GF-D8 (cell line): ENCODE measurements at places on chromosomes 3 and 15.
A peak's percentile ranks its signal among the peaks of the same experiment; 100 is the strongest.

- peak; percentile 36 for DNase-seq
These were observed 259.1 kb downstream of the PTPRG start for GRCh38 chr3:61820306-61820992.

GRCh38 chr3:28151207-28151550 lies 90.2 kb upstream of the CMC1 start:
- no peak for DNase-seq

DNA sequence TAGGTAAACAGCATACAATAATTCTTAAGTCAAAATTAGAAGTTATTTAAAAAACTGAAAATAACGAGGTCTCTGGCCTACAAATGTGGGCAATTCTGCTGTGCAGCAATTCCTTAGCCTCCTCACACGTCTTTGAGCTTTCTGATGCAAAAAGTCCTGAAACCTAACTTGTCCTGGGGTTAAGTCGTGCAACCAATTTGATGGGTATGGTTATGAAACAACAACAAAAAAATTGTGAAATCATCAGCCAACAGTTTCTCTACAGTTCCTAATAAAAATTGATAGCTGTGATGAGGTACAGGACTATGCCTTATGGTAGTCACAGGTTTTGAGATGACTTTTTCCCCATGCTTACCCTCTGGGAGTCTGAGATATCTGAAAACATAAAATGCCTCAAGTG lies 6.5 kb upstream of the GLB1 start:
- no peak for DNase-seq

DNA sequence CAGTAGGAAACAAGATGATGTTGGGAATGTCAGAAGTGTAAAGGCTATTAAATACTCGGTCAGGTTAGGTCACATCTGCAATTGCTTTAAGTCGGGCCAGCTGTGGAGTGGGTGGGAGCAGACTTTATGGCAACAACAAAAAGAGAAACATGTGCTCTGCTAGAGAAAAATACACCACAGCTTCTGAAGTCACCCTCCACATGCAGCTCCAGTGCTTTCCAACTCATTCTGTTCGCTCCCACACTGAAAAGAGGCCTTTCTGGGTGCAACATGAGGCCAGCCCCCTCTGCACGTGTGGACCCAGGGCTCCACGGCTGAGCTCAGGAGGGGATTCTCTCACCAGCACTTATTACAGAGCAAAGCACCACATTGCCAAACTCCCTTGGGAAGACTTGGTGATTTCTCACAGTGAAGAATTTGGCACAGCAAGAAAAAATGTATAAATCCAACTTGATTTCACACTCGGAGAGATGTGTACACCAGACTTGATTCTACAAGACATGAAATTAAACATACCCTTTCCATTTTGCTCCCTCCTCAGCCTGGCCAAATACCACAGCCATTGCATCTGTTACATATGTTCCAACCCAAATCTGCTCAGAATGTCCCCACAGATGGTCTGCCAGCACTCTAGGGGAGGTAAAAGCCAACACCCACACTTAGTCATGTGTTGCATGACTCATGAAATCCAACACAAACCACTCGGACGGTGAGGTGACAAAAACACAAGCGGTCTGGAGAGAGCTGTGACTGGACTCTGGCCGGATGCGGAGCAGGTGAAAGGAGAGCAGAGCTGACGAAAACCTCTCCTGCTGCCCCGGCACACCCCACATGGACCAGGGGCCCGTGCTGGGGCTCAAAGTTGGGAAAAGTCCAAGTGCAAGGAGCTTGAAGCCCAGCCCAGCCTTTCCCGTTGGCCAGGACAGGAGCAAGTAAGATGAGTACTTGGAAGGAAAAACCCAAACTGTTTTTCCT lies 74.6 kb downstream of the ITGB5 start:
- no peak for DNase-seq

- DNase-seq = no peak
These were observed 17.5 kb downstream of the ALS2CL start for GRCh38 chr3:46675843-46676567.

DNA sequence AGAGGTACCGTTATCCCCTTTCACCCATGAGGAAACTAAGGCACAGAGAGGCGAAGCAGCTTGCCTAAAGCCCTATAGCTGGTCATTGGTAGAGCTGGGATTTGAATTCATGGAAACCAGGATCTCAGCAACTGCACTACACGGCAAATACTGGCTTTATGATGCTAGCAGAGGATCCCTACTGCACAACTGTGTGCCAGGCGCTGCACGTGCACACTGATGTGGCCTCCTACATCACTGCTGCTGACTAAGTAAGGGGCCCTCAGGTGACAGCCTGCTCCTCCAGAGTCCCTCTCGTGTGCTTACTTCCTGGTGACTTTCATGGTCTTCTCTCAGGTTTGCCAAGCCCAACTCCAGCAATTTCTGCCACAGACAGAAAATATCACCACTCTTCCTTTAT lies 3.4 kb upstream of the POLG start:
- no peak for DNase-seq

GRCh38 chr3:49399461-49399860 lies 12.3 kb downstream of the RHOA start:
- DNase-seq = no peak

DNA sequence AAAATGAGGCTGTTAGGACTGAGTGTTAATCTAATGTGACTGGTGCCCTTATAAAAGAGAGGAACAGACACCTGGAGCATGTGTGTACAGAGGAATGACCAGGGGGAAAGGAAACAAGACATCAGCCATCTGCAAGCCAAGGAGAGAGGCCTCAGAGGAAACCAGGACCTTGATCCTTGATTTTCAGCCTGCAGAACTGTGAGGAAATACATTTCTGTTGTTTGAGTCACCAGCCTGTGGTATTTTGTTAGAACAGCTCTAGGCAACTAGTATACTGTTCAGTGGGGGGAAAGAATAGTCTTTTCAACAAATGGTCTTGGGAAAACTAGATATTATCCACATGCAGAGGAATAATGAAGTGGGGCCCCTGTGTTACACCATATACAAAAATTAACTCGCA lies 80.6 kb downstream of the CCR1 start:
- no peak for DNase-seq

DNA sequence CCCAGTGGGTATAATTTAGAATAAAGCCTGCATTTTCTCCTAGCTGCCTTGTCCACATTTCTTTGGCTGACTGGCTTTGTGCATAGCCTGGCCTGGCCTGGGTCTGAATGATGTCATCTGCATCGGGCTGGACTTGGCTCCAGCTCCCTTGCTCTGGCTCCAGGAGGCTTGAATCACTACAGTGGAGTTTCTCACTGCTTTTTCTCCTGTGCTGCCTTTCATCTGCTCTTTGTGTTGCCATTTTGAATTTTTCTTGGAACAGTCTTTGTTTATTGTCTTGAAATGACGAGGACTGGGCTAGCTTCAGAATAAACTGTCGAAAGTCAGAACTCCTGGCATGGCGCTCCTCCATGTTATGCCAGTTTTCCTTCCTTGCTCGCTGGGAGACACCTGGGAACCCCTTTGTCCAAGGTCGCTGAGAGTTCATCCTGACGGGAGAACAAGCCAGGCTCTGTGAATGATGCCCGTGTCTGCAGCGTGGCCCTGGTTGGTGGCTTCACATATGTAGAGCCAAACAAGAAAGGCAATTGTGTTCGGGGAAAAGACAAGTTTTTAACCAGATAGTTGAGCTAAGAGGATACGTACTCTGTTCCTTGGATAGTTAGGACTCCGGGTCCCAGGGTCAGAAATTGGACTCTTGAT lies 258.9 kb downstream of the PDZRN3 start:
- DNase-seq = no peak

DNA sequence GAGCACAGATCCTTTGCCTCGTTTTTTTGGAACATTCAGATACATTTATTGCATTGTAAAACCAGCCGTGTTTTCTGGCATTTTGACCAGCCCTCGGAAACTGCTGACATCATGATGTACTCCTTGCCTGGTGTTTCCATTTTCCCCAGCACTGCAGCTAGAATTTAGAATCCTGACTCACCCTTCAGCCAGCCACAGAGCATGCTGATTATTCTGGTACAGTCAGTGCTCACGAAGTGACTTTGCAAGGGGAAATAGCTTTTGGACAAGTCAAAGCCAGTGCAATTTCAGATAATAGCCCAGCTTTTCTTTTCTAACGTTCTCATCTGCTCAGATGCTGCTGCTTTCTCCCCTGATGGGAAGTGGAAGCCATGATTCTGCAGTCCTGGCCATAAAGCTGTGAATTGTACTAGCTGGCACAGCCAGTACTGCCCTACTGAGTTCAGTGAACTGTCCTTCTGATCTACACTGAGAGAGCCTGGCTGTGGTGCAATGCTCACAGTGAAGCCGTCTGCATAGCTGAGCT lies 12.1 kb upstream of the CNBP start:
- peak; percentile 18 for DNase-seq

GRCh38 chr15:29138260-29138659 lies 131.4 kb downstream of the NSMCE3 start:
- no peak for DNase-seq

DNA sequence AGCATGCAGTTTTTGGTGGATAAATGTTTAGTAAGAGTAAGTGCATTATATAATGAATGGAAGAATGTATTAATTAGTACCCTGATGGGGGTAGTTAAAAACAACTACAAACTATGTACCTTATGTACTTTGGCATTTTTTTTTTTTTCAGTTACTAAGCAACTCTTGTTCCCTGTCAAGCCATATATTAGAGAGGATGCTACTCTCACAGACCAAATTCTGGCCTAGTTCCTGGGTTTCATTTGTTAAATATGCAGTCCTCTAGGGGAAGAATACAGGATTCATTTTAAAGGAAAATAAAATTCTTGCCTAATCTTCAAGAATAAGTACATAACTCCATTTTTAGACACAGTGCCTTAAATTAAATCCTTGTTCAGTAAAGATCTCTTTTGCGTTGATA lies 16.9 kb downstream of the FAM98B start:
- no peak for DNase-seq

GRCh38 chr15:69980341-69981059 lies 117.2 kb downstream of the TLE3 start:
- no peak for DNase-seq

- DNase-seq = no peak
These were observed 49.4 kb downstream of the EXOG start for GRCh38 chr3:38545550-38545949.

DNA sequence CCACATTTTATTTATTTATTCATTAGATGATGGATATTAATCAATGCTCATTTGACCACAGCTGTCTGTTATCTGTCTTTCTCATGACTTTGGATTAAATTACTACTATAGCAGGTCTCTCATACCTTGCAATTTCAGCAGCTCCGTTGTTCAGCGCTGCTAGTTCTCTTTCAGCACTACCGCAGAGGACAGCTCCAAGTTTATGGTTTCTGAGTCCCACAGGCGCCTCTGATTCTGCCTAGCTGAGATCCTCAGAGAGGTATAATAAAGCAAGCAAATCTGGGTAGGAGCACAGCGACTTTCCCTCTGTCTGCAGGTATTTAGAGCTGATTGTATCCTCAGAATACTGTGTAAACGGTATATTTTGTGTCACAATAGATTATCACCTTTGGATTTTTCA lies 204.9 kb downstream of the CNTN4 start:
- no peak for DNase-seq

GRCh38 chr3:28791713-28792255 lies 443.2 kb upstream of the AZI2 start:
- no peak for DNase-seq

DNA sequence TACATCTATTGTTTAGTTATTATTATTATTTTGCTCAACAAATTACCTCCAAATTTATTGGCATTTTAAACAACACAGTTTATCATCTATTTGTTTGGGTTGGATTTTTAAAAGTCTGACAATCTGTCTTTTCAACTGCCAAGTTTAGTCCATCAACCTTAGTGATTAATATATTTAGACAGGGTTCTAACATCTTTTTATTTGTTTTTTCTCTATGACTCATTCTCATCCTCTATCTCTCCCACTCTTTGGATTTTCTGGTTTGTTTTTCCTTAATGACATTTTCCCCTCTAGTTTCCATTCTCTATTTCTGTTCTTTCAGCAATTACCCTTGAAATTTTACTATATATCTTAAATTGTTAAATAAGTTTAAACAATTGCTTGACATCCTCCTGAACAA lies 41.9 kb downstream of the EMC4 start:
- no peak for DNase-seq

DNA sequence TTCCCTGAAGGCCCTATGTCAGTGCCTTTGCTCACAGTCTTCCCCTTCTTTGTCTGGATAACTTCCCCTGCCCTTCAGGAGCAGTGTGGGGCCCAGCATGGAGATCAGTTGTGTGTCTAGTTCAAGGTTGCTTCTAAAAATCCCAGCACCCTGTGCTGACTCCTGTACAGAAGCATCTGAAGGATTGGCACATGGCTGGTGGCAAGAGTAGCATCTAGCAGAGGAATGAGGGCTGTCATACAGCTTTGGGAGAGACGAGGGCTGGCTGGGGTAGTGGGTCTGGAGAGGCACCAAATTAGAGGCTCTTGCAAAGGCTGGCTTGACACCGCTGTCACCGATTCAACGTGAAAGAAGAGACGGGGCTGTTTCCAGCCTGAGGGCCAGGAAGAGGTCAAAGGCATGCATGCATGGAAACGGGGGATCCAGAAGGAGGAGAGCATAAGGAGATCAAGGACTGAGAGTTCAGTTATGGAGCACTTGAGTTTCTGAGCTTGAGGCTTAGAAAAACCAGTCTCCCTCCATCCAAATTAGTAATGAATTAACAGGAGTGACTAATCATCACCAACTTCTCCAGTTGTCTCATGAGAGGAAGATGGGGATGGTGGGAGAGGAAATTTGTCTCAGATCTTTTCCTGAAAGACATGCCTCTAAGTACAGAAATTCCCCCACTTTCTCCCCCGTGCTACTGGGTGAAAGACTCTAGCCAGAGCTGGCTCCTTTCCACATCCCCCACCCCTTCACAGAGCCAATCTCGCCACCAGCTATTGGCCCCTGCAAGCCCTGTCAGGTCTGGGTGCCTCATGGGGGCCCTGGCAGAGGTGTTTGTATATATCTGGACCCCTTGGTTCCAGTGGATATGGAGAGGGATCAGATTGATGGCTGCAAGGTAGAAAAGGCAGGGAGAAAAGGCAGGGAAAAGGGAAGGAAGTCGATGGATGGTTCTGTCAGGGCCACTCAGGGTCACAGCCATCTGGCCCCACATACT lies 45.9 kb downstream of the SLCO2A1 start:
- DNase-seq = no peak
